ENCODE measurements at places on chromosomes 12 and 14.
A peak's percentile ranks its signal among the peaks of the same experiment; 100 is the strongest.

DNA sequence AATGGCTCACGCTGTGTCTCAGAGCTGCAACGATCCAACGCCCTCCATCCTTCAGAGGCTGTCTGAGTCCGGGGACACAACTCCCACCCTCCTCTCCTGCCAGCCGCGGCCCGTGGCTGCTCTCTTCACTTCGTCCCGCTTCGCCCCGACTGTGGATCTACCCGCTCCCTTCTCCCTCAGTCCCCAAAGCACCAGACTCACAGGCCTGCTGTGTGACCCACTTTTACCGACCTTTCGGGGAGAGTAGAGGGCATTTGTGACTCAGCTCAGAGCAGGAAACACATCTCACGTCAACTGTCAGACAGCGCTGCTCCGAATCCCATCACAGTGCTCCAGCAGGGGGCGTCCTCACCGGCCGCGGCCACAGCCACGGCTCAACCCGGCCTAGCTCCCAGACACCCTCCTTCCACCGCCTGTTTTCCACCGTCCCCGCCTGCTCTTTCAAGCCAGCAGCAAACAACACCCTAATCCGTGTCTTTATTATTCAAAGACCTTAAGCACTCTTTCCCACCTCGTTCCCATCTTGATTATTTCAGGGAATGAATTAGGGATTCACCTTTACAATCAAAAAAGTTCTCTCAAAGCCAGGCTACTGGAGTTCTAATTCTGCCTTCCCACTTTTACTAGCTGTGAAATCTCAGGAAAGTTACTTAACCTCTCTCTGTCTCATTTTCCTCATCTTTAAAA, 5.0 kb upstream of the AQP2 start:
- DNase-seq: peak; percentile 81

GRCh38 chr14:94617988-94618822, 6.0 kb downstream of the SERPINA3 start:
- DNase-seq: no peak

- DNase-seq: no peak
Measured at GRCh38 chr14:58765843-58766242, 128.1 kb downstream of the DACT1 start.

DNA sequence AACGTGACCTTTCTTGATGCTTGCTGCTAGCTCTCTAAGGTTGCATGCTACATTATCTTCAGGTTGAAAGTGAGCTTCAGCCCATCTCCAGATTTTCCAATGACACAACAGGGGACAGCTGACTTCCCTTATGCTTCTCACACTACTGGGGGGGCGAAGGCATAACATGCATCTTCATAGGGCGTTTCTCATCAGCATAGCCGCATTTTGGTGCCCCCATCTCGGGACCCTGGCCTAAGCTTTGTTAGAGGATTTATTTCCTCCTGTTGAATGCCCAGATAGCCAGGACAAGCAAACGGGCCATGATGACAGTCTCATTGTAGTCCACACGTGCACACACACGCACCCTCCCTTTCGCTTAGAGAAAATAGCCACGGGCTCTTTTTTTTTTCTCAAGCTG, 30.7 kb downstream of the SSPN start:
- peak; percentile 65 for DNase-seq

GRCh38 chr12:12470751-12471306, 91.8 kb downstream of the DUSP16 start:
- no peak for DNase-seq

GRCh38 chr12:112606611-112607365, 184.8 kb upstream of the RPH3A start:
- DNase-seq: no peak

- no peak for DNase-seq
Measured at GRCh38 chr14:96929950-96930349, 132.8 kb downstream of the VRK1 start.

Measured in G401 (cell line).